ENCODE measurements at places on chromosomes 7 and 10.

DNA sequence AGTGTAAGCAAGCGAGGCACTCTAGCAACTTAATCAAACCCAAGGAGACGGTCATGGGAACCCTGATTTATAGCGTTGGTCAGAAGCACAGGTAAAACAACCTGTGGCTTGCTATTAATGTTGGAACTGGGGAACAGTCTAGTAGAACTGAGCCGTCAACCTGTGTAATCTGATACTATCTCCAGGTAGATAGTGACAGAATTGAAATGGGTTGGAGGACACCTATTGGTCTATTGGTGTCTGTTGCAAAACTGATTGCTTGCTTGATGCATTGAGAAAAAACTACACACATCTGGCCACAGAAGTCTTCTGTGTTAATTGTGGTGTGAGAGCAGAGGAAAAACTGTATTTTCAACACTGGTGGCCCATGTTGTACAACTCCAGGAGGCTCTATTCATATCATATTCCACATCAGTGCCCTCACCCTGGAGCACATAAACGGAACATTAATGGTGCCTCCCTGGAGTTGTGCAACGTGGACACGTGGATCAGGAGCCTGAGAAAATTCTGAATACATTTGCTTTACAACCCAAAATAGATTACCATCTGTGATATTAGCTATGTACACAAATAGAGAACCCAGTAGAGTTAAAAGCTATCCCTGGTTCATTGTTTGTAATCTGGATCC is 112.2 kb downstream of the MYO3A start:
- DNase-seq, result no peak

- DNase-seq, result no peak
Observed at GRCh38 chr10:123517426-123517825, 148.7 kb upstream of the GPR26 start.

DNA sequence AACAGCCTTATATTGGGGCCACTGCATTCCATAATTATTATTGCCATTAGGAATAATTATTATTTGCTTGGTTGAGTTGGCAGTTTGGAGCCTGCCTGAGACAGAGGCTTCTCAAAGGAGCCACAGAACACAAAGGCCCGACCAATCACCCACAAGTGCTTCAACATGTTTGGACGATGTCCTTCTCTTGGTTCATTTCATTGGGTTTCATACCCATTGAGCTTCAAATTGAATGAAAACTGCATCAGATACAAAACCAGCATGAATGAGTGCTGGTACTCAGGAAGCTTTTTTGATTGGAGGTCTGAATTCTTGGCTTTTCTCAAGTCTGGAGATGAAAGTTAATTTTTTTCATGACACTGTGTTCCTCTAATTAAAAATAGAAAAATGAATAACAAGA is 168.3 kb downstream of the CREB5 start:
- no peak for DNase-seq

- DNase-seq, result no peak
Observed at GRCh38 chr10:125494651-125495239, 188.2 kb downstream of the TEX36 start.
